ENCODE measurements at places on chromosomes 4 and X.

DNA sequence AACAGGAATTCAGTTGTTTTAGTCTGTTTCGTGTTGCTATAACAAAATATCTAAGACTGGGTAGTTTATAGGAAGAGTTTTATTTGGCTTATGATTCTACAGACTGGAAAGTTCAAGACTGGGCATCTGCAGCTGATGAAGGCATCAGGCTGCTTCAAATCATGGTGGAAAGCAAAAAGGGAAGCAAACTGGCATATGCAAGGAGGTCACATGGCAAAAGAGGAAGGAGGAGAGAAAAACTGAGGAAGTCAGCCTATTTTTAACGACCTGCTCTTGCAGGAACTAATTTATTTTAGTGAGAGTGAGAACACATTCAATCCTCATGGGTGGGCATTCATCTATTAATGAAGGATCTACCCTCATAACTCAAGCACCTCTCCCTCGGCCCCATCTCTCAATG, 363.1 kb upstream of the HS3ST1 start:
- no peak for DNase-seq

DNA sequence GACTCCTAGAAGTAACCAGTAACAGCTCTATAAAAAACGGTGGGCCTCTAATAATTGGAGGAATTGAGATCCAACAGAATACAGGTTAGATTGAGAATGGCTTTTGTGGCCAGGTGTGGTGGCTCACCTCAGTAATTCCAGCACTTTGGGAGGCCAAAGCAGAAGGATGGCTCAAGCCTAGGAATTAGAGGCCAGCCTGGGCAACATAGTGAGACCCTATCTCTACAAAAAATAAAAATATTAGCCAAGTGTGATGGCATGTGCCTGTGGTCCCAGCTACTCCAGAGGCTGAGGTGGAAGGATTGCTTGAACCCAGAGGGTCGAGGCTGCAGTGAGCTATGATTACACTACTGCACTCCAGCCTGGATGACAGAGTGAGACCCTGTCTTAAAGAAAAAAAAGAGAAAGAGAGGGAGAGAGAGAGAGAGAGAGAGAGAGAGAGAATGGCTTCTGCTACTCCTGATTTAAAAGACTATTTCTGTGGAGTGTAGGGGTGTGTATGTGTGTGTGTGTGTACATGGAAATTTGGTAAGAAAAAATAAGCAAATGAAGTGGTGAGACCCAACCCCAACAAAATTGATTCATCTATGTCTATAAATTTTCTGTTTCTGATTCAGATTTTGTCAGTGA, 89.3 kb downstream of the FRMPD4 start:
- DNase-seq = no peak

DNA sequence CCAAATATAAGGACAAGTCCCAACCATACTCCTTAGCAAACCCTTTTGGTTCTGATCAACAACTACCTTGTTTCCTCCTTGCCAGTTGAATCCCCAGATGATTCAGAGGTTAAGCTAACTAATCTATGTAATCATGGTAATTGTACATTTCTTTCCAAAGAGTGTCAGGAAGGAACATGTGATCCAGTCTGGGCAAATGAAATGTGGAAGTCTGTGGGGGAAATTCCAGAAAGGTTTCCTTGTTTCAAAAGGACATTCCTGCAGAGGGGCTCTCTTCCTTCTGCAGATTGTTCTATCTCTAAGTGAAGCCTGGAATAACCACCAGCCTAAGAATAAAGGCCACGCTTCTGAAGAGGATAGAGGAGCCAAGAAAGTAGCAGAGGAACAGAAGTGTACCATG, 7.0 kb downstream of the PRSS12 start:
- no peak for DNase-seq

DNA sequence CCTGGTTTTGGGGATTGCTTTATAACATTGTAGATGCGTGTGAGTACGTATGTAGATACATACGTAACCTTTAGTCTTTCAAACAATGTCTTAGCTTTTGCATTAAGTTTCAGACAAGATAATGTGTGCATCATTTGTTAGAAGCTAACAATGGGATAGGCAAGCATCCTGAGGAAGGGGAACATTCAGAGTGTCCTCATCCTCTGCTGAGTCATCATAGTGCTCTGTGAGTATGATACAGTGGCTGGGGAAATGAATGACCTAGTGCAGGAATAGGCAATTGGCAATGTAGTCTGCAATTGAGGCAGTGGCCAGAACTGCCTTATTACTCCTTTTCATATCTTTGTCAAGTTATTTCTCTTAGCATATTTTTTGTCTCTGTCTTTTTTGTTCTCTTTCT, 7.3 kb downstream of the NAP1L5 start:
- DNase-seq = no peak

- DNase-seq = no peak
Measured at GRCh38 chrX:75303795-75304194, 29.9 kb downstream of the UPRT start.

GRCh38 chrX:119757979-119758730, at the start of gene SOWAHD:
SOWAHD (plus strand) TSS chrX:119758588; CDS start chrX:119758668, 80 bp downstream.
- DNase-seq = no peak

DNA sequence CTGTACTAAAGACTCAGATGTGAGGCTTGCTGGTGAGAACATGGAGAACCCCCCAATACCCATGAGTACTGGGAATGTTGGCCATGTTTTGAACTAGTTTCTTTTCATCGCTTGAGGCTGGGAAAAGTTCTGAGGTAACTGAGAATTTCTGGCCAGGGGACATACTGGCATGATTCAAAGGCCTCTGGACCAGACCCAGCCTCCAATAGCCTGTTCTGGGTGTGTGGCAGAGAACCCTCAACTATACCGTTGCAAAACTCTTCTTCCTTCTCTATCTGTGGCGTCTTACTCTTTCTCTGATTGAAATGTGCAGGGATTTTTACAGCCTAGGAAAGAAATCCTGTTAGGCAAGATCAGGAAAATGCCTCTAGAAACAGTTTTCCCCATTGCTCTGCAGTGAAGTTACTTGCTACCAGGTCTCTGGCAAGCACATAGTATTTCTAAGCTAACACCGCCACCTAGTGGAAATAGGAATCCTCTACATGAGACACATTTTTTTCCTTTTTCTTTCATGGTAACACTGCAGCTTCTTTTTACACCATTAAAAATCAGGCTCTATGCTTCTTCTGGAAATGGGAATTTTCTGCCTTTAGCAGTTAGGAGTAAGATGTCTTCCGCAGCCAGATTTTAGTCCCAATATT, 170.7 kb upstream of the ZCCHC13 start:
- no peak for DNase-seq

GRCh38 chrX:20061855-20062254, 54.9 kb downstream of the MAP7D2 start:
- no peak for DNase-seq

GRCh38 chr4:69894186-69894585, 34.2 kb upstream of the SULT1E1 start:
- DNase-seq = no peak

- no peak for DNase-seq
Measured at GRCh38 chr4:129999156-129999555, 903.2 kb downstream of the C4orf33 start.

GRCh38 chrX:41781500-41781899, 57.5 kb downstream of the GPR82 start:
- DNase-seq = no peak

- no peak for DNase-seq
Measured at GRCh38 chr4:149884529-149885181, 69.0 kb upstream of the IQCM start.

DNA sequence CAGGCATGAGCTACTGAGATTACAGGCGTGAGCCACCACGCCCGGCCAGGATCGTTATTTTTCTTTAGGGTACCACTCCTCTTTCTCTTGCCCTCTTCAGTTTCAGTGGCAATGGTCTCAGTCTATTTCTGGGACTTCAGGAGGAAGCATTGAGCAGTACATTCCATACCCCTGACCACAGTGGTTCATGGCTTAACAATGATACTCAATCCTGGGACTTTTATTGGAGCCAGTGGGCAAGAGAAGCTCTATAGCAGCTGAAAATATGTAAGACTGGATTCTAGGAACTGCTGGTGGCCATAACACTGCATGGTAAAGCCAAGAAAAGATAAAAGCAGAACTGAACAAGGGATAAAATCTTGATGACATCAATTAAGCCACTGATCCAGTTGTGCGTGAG, 5.8 kb upstream of the CCNA2 start:
- DNase-seq = no peak

DNA sequence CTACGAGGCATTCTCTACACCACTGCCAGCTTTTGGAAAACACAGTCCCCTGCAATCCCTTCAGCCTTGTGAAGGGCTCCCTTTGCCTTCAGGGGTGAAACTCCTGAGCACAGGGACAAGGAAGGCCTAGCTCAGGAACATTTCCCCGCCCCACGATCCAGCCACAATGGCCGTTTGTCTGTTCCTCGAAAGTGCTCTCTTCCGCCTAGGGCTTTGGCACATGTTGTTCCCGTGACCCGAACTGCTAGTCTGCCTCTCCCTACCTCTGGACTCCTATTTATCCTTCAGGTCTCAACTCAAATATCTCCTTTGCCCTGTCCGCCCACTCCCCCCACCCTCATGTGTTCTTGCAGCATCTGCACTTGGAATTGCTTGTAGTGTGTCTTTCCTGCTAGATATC, 12.1 kb downstream of the FGD1 start:
- no peak for DNase-seq

GRCh38 chr4:27861802-27862201, 1001.2 kb downstream of the STIM2 start:
- no peak for DNase-seq

Data from stimulated activated CD8-positive, alpha-beta memory T cell treated with anti-CD3 and anti-CD28 coated beads, Interleukin-4, amount 100 ng/mL, for 1 hour (primary cell).